Stimulated activated CD4-positive, alpha-beta T cell treated with anti-CD3 and anti-CD28 coated beads, Interleukin-1b, Interleukin-23, amount 100 ng/mL, for 4 hours (primary cell): ENCODE measurements at places on chromosomes 12 and 14.
A peak's percentile ranks its signal among the peaks of the same experiment; 100 is the strongest.

DNA sequence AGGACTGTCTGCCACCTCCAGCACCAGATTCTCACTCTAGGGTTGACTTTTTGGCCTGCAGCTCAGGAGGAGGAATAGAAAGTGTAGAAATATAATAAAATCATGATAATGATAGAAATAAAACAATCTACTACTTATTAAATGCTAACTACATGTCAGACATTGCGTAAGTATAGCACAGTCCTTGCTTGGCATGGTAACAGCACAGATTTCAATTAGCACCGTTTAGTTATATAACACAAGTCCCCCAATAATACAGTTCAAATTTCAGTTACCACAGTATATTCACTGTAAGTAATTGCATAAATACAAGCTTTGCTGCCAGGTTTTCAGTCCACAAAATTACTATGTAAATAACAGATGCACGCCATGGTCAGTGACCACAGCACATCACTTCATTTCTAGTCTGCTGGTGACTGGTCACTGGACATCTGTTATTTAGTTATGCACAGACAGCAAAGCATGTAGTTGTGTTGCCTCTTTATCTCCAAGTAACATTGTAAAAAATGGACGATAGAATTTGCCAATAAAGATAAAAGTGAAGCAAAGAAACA is 6.5 kb upstream of the GLT8D2 start:
- DNase-seq = no peak

GRCh38 chr12:26278266-26278665 is 82.9 kb downstream of the SSPN start:
- no peak for DNase-seq

DNA sequence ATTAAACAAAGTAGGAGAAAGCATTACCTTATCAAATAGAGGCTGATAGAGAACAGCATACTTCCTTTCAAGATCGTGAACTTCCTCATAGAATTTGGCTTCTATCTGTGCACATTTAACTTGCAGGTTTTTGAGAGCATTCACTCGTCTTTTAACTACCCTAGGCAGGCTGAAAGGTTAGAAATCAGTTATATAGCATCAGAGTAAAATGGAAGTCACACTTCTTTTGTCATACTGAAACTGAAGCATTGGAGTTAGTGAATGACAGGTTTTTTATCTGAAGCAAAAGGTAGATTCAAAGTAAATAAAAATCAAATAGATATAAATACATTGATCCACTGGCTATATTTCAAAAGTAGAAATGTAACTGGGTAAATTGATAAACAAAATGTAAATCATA is 24.4 kb downstream of the NAP1L1 start:
- DNase-seq = no peak

- no peak for DNase-seq
Observed at GRCh38 chr12:118560733-118561132, 184.4 kb downstream of the SUDS3 start.

DNA sequence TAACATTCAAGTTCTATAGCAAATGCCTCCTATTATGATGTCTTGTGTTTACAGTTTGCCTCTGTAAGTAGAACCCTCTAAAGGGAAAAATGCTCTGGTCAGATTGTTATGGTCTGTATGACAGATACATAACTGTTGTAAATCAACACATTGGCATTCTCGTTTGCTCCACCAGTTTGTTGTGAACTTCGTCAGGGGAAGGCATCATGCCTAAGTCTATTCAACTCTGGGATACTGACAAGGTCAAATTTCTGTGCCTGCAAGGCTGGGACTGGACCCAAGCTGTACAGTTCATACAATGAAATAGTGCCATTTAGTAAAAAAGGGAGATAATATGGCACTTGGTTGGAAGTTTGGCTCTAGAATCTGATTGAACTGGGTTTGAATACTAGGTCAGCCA is 392.3 kb downstream of the RAD51B start:
- DNase-seq = no peak

DNA sequence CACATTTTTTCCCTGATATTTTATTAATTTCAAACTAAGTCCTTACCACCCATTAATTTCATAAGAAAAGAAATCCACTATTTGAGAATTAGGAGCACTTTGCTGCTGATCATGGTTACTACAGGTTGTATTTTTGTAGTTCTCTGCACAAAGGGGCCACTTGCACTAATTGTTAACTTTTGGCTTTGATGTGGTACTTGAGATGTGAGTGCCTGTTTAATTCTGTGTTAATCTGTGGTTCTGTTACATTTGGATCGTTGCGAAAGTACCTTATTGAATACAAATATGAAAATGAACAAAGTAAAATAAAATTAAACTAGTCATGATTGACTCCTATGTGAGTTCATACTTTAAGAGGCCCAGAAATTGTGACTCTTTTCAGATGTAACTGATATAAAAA is 374.9 kb upstream of the RGS6 start:
- DNase-seq = no peak

- no peak for DNase-seq
Observed at GRCh38 chr12:122545855-122546254, 18.8 kb downstream of the KNTC1 start.

DNA sequence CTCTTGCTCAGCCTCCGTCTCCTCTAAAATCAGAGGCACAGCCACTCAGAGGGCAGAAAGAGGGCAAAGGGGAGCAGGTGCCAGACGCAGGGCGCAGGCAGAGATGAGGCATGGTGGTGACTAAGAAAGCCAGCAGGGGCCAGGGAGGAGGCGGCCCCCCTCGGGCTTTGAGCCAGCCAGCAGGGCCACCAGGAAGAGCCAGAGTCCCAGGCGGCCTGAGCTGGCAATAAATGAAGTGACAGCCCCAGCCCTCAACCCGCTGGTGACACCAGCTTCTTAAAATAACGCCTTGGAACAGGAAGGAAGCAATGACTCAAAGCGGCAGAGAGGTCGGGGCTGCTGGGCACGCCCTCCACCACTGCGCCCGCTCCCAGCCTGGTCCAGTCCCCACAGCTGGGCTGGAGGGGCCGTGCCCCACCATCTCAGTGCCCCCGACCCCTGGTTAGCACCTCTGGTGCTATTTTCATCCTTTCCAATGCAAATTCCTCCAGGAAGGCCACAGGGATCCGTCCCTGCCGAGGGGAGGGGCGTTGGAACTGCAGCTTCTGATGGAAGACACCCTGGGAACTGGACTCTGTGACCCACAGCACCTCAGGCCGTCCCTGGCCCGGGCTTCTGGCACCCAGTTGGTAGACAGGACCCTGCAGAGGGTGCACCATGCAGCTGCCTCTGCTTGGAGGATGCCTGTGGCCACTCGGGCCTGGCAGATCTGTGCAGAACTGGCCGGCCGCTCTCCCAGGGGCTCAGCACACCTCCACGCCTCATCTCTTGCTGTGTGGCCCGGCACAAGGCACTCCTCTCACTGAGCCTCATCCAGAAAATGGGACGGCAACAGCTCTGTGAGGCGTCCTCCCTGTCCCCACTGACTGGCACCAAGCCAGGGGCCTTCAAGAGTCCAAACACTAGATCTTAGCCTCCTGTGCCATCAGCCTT is 113.7 kb downstream of the NCOR2 start:
- peak; percentile 60 for DNase-seq

- DNase-seq = no peak
Observed at GRCh38 chr14:85575617-85575898, 45.6 kb downstream of the FLRT2 start.

GRCh38 chr12:51895378-51896135 is 7.7 kb downstream of the ANKRD33 start:
- DNase-seq = no peak

DNA sequence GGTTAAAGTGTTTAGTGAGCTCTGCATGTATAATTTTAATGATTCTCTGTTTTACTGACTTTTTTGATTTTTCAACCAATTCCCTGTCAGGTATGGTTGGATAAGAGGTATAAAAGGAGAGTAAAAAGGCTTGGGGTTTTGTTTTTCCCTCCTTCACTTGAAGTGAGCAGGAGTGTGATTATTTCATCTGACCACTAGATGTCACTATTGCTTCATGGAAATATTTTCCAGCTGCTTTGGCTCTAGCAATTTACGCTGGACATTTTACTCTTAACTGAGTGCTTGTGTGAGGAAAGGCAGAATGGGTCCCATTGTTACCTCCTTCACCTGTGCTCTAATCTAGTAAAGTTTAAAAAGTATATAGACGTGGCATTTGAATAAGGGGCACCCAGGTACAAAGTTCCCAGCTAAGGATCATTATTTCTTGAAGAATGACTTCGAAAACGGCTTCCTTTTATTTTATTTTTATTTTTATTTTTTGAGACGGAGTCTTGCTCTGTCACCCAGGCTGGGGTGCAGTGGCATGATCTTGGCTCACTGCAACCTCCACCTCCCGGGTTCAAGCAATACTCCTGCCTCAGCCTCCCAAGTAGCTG is 66.5 kb downstream of the TBC1D30 start:
- DNase-seq = peak; percentile 2
